ENCODE measurements at places on chromosomes 1 and 21.
A peak's percentile ranks its signal among the peaks of the same experiment; 100 is the strongest.

- DNase-seq = no peak
Observed at GRCh38 chr1:210246447-210246846, 13.9 kb downstream of the SERTAD4 start.

DNA sequence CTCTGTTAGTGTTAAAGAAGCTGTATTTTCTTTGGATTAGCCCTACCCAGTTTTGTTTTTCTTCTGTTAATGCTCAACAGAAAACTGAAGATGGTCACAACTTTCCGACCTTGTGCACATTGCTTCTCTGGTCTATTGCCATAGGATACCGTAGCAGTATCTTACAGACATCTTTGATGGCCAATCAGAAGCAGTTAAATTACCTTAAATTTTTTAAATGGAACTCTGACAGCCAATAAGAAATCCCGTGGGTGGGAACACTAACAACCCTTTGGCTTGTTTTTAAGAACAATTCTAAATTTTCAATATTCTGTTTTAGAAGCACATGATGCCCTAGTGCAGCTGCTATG, 17.2 kb downstream of the NFYC start:
- DNase-seq = peak; percentile 78

- DNase-seq = no peak
Observed at GRCh38 chr1:25669781-25670567, 53.4 kb downstream of the MAN1C1 start.

DNA sequence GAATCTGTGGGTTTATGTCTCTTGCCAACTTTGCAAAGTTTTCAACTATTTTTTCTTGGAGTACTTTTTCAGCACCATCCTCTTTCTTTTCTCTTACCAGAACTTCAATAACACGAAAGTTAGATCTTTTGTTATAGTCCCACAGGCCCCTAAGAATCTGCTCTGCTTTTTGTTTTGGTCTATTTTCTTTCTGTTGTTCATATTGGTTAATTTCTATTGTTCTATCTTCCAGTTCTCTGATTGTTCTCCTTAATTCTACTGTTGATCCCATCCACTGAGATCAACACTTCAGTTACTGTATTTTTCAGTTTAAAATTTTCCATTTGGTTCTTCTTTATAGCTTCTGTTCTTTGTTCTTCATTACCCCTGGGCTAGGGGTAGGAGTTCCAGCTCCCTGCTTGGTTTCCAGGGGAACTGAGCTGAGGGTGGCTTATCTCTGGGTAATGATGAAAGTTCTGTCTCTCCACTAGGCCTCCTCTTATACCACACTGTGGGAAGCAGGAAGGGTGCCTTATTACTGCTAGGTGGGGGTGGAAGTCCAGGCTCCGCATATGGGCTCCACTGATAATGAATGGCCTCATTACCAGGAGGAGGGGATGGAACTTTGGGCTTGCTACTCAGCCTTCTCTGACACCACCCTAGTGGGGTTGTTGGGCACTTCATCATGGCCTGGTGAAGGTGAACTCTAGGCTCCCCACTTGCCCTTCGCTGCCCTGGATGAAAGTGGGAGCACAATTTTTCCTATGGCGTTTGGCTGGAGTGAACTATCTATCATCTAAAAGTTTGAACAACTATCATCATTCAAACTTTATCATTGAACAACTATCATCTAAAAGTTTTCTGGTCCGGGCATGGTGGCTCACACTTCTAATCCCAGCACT, 39.3 kb downstream of the NAV1 start:
- no peak for DNase-seq

- no peak for DNase-seq
Observed at GRCh38 chr1:72431810-72432209, 149.5 kb upstream of the NEGR1 start.

DNA sequence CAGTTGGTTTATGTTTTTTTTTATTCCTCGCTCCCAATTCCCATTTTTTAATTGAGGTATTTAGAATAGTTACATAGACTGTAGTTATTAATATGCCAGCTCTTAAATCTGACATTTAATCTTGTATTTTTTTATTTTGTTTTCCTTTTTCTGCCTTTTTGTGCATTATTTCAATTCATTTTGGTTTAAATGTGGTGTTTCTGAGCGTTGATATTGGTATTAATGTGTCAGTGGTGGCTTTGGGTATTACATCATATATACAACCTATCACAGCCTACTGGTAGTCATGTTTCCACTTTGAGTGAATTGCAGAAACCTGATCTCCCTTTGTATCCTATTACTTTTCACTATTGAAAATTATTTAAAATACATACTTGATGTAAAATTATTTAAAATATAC, 1027.3 kb downstream of the KCNT2 start:
- no peak for DNase-seq

- DNase-seq = no peak
Observed at GRCh38 chr1:172895050-172895460, 155.7 kb downstream of the TNFSF18 start.

GRCh38 chr1:219188331-219188803, 14.7 kb downstream of the LYPLAL1 start:
- no peak for DNase-seq

DNA sequence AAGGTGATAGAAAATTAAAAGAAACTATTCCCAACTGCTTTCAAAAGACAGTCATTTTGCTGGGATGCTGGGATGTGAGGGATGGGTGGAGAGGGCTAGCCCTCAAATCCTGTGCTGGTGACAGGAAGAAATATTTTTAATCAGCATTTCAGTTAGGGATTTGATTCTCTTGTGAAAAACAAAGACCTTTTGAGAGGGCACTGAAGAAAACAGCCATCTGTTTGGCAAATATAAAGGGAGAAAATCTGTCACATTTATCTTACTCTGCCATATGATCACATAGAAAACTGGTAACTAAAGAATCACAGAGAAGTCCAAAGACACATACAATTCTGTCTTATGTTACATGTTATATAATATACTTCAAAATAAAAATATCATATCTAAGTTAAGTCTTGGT, 12.3 kb downstream of the STXBP3 start:
- DNase-seq = no peak

GRCh38 chr1:185073725-185074124, 28.4 kb downstream of the RNF2 start:
- no peak for DNase-seq

GRCh38 chr1:192627901-192628300, 8.0 kb upstream of the RGS13 start:
- DNase-seq = no peak

DNA sequence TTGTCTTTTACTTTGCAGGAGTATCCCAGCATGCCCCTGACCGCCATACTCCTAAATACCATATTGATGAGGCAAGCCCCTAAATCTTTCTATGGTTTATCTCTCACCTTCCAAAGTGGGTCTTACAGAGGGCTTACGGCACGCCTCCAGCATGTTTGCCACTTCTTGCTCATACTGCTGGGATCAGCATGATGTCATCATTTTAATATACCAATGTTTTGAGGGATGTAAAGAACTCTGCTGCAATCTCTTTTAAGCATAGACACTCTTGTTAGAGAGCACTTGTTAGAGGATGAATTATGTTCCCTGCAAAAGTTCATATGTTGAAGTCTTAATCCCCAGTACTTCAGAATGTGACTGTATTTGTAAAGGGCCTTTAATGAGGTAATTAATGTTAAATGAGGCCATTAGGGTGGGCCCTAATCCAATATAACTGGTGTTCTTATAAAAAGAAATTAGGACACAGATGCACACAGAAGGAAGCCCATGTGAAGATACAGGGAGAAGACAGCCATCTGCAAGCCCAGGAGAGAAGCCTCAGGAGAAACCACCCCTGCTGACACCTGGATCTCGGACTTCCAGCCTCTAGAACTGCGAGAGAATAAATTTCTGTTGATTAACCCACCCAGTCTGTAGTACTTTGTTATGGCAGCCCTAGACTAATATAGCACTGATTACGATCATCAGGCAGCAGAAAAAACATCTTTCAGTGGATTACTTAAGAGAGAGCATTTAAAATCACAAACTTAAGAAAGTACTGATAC, 16.4 kb upstream of the ABCB10 start:
- no peak for DNase-seq

DNA sequence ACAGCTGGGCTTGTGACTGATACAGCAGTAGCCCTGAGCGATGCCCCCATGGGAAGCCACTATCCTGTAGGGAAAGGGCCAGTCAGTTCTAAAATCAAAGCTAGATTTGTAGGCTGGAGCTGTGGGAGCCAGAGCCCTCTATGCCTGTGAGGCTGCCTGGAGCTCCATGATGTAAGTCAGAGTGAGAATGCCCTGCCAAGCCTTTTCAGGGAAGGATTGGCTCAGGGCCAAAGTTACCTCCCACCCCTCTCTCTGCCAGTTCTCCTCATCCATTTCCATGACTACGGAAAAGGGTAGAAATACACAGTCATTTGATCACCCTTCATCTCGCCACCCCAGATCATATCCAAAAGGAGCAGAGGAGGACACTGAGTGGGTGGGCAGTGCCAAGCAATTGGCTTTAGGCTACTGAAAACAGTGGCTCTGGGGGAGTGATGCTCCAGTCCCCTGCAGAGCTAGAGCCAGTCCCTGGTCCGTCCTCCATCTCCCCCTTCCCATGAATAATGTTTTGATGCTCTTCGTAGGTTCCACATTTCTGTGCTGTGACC, 59.5 kb upstream of the KCNA3 start:
- peak; percentile 76 for DNase-seq

- DNase-seq = no peak
Observed at GRCh38 chr1:240474133-240474614, 137.8 kb downstream of the GREM2 start.

GRCh38 chr1:227357171-227357926, 39.1 kb upstream of the CDC42BPA start:
- no peak for DNase-seq

DNA sequence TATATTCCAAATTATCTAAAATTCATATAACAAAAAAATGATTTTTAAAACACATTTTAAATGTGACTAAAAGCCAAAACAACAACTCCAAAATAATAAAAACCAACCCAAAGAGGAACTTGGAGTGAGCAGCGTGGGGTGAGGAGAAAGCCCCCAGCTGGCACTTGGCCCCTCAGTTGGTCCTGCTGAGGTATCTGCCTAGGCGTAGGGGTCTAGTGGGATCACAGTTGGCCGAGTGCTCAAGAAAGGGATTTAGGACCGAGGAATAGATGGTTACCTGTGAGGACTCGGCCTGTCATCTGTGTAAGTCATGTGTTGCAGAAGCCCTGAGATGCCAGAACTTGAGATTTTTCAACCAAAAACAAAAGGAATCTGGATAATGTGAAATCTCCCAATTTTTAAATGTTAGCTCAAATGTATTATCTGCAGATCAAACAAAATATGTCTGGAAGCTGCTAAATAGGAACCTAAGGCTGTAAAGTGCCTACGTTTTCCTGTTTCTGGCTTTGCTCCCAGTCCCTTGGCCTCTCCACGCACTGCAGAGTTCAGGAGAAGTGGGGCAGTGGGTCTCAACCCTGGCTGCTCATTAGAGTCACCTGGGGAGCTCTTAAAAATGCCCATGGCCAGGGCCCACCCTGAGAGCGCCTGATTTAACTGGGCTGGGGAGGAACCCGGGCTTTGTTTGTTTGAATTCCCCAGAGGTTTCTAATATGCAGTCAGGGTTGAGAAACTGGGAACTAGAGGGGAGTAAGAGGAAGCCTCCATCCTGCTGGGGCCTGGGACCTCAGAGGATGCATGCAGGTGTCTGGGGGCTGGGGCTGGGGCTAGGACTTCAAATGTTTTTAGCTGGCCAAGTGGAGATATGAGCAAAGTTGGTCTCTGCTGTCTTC, 38.5 kb upstream of the LDLRAP1 start:
- DNase-seq = no peak

DNA sequence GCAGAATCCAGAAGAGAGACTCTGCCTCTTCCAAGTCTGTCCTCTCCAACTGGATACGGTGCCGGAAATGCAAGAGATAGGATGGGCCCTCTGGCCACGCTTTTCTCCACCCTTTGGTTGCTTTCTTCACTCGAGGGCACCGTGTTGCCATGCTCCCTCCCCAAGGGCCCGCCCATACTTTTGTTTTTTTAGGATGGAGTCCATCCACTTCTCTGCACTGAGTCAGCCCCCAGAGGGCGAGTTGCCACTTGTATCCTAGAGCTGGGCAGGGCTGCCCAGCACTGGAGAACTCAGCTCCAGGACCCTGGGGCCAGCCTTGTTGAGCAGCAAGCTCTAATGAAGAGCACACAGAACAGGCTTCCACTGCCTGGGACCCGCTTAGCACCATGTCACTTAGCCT, 25.5 kb downstream of the IFNGR2 start:
- DNase-seq = no peak

DNA sequence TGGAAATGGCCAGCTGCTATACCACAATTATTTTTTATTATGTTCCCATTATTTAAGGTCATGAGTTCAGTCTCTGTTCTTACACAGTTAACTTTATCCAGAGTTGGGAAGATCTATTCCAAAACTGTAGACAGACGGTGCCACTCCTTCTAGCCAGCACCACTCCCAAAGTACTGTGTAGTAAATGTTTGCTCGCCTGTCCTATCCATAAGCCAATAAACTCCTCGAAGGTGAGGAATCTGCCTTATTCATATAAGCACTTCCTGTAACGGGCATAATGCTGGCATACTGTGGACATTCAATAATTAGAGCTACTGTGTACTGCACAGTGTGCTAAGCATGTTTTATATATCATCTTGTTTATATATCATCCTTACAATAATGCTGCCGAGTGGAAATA, 26.1 kb upstream of the STMN1 start:
- DNase-seq = no peak

DNA sequence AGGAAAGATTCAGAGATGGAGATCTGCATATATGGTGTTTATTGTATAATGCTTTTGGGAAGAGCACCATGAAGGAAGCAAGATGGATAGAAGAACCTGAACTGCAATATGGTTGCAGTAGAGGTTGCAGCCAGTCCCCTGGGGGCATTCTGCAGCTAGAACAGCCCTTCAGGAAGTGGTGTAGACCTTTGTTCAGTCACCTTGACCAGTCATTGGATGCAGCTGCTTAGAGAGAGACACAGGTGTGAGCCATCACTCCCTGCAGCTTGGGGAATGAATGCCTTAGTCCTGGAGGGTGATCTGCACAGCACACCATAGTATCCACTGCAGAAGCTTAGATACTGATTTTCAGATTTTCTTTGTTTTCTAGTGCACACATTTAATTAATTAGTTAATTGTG, 42.3 kb downstream of the NEK7 start:
- DNase-seq = no peak

GRCh38 chr1:67688526-67689219, 3.7 kb downstream of the GADD45A start:
- no peak for DNase-seq

GRCh38 chr1:236261033-236261432, 20.7 kb downstream of the ERO1B start:
- DNase-seq = no peak

All from NCI-H1092 (cell line).